ENCODE measurements at places on chromosomes 11 and 22.
A peak's percentile ranks its signal among the peaks of the same experiment; 100 is the strongest.

GRCh38 chr11:103358251-103358650 is 249.0 kb downstream of the DYNC2H1 start:
- no peak for DNase-seq

DNA sequence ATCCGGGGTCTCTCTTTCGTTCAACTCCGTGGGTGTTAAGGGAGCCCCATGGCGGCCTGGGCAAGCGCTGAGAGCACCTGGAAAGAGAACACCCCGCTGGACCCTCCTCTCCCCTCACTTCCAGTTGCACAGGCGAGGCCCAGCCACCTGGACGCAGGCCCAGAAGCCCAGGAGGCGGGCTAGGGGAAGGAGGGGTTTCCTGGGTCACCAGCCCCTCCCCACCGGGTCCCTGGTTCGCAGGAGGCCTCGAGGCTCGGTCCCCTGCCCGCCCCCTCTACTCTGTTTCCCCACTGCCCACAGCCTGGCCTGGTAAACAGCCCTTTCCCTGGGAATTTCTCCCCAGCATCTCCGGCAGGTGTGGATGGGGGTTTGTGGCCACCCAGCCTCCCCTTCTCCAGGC is 8.5 kb upstream of the NFAM1 start:
- no peak for DNase-seq

DNA sequence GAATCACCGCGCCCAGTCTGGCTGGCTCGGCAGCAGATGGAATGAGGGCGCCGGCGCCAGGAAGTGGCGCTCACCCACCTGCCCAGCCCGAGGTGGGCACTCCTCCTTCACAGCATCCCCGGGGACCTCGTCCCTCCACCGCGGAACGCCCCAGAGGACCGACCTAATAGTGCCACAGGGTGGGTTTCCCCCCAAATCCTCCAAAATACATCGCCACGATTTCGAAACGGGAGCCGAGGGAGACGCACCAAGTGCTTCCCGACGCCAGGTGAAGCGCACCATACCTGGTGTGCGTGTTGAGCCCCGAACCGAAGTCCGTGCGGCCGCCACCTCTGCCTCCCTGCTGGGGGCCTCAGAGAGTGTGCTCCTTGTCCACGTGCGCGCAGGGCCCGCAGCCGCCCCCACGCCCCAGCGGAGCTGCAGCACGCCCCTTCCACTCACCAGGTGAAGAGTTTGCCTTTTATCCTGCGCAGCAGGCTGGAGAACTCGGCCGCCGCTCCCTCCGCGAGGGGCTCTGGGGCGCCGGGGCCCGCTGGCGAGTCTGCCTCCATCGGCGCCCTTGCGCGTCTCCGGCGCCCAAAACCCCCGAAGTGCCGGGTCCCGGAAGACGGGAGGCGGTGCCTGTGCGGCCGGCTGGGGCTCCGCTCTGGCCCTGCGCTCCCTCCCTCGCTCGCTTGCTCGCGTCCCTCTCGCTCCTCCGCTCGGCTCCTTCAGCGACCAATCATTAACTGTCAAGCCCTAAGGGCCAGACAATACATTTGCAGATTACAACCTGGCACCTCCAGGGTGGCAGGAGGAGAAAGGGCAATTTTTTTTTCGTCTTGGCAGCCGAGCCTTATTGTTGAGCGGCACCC is at the start of gene SLC35F2:
SLC35F2 (minus strand) TSS at position 571 of the 854 bp plus-strand sequence; CDS start at position 551, 20 bp downstream.
- peak; percentile 88 for DNase-seq

- no peak for DNase-seq
These were observed 607.0 kb upstream of the KIRREL3 start for GRCh38 chr11:127607487-127608085.

DNA sequence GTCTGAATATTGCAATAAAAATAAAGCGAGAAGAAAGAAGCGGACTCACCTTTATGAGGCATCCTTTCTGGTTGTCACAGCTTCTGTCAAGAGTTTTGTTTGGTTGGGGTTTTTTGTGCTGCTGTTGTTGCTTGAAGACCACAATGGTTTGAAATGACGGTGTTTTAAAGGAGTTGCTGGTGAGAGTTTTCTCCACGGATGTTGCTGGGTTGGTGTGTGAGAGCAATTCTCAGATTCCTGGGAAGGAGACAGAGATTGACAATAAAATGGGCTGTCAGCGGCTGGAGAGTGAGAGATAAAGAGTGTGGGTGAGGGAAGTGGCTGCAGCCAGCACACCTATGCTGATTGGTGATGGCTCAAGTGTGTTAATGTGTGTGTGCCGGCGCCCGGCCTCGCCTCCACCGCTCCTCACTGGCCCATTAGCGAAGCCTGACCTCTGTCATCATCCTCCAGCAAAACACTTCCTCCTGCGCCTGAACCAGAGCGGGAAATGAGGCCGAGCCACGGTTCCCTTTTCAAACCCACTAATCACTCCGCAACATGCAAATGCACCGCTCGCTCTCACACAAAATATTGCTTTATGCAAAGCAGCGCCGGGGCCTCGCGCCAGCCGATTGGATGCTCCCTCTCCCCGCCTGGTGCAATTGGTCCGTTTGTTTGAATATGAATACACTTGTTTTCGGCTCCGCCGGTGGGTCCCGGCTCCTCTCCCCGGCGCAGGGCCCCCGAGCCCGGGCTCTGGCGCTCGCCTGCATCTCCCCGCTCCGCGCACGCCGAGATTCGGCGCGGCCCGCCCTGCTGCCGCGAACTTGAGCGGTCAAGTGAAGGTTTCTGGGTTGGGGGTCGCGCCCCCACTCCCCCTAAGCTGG is at the start of gene PAX6:
PAX6 (minus strand) TSS at position 544 of the 869 bp plus-strand sequence. CDS start 4,911 bp downstream, outside the sequence.
- peak; percentile 85 for DNase-seq

DNA sequence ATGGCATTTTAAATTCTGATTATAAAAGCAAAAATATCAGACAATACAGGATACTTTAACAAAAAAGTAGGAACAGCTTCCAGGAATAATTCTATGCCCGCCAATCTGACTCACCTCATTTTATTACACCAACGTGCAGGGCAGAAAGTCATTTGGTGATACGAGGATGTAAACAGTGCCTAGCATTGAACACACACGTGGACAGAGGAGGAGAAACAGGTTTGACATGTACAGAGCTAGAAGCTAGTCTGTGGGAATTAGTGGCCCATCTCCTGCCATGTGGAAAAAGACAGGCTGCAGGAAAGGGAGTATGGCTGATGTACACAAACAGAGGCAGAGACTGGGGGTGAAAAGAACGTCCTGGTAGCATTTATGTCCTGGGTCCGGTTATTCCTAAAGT is 9.0 kb upstream of the SPINDOC start:
- no peak for DNase-seq

DNA sequence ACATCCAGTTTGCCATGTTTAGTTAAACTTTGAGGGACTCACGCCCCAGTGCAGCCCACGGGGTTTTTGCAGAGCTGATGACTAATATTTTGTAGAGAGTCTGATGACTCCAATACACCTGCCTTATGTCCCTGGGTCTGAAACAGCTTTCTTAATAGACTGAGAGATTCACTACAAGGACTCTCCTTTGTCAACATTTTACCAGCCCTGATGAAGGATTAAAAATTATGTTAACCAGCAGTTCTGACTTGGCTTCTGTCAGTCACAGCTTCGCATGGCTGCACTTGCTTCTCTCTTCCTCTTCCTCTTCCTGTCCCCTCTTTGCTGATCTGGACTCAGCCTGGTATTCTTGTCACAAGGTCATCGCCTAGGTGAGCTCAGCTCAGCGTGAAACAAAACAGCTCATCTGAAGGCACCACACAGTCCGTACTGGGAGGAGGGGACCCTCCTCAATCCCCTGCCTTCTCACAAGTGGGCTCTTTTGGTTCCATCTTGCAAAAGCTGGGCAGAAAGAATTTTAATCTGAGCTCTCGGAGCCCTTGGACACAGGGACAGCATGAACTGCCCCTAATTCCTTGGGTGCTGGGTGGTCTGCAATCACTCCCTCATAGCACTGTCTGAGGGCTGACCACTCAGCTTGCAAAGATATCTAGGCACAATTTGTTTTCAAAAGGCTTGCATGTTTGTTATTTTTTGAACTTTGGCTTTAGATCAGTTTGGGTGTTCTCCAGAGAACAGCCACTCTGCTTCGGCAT is 38.1 kb upstream of the POU2AF1 start:
- peak; percentile 42 for DNase-seq

- DNase-seq: no peak
These were observed 47.4 kb upstream of the SEPTIN5 start for GRCh38 chr22:19666673-19667593.

DNA sequence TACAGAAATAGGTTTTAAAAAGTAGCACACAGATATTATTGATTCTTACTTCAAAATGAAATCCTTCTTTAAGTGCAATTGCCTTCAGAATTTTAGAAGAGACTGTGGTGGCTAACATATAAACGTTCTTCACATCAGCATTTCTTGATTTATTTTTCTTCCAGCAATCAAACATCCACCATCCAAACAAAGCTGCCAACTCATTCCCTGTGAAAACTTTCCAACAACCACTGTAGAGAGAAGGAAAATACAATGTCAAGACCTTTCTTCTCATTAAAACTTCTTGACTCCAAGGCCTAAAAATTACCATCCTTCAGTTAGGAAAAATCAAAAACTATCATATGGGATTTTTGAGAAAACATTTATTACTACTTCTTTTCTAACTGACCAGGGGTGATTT is 34.0 kb upstream of the P4HA3 start:
- no peak for DNase-seq

DNA sequence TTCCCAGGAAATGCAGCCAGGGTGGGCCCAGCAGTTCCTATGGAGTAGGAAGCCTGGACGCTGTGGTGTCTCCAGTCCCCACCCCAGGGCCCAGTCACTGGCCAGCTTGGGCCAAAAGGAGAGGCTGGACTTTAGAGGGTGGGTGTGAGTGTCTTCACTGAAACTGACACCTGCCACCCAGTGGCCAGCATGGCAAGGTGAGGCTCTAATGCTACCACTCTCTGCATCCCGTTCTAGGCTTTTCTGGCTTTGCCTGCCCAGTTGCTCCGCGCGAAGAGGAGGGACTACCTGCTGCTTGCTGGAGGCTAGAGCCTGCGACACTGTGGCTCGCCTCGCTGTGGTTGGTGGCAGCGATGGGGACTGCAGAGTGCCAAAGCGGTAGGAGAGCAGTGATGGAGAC is 35.4 kb downstream of the C22orf42 start:
- no peak for DNase-seq

DNA sequence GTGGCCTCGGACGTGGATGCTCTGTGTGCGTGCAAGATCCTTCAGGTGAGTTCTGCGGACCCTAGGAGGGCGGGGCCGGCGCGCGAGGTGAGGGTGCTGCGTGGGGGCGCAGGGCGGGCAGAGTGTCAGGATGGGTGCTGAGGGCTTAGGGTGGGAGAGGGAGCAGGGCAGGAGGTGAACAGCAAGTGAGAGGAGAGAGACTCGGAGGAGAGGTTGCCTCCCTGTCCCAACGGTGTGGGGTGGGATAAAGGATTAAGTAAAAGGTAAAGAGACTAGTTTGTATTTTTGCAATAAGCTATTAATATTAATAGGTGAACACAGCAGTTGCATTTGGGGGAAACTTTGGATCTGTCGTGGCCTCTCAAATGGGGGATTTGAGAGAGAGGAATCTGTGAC is 451 bp downstream of the CDC45 start:
- no peak for DNase-seq

DNA sequence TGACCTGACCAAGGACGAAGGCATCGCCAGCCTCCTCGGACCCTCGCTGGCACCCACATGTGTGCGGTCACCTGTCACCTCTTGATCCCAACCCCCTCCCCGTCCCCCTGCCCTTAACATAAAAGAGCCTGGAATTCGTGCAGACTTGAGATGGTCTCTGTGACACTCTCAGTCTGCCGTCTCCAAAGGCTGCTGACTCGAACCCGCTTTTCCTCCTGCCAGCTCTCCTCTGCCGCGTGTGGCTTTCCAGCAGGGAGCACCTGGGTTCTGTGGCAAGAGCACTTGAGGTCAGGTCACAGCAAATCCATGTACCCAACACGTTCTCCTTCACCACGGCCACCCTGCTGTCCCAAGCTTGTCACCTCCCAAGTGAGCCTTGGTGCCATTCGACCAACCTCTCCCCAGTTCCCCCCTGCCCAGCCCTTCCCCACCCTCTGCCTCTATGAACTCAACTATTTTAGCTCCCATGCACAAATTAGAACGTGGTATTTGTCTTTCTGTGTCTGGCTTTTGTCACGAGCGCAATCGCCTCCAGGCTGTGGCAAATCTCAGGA is 207.6 kb downstream of the BRD1 start:
- DNase-seq: no peak

DNA sequence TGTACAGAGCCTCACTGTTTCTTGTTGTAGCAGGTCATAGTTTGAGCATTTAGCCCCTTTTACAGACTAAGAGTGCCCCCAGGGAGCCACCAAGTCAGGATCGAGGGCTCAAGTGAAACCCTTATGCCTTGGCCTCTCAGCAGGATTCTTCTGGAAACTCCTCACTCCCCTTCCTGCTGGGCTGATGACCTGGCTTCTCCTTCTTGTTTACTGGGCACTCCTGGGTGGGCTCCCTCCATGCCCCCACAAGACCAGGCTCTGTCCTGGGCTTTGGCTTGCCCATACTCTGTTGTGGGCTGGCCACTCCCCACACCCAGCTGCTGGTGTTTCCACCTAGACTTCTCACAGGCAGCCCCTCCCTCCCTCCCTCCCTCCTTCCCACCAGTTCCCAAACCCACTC is 69.6 kb downstream of the MED15 start:
- DNase-seq: no peak

DNA sequence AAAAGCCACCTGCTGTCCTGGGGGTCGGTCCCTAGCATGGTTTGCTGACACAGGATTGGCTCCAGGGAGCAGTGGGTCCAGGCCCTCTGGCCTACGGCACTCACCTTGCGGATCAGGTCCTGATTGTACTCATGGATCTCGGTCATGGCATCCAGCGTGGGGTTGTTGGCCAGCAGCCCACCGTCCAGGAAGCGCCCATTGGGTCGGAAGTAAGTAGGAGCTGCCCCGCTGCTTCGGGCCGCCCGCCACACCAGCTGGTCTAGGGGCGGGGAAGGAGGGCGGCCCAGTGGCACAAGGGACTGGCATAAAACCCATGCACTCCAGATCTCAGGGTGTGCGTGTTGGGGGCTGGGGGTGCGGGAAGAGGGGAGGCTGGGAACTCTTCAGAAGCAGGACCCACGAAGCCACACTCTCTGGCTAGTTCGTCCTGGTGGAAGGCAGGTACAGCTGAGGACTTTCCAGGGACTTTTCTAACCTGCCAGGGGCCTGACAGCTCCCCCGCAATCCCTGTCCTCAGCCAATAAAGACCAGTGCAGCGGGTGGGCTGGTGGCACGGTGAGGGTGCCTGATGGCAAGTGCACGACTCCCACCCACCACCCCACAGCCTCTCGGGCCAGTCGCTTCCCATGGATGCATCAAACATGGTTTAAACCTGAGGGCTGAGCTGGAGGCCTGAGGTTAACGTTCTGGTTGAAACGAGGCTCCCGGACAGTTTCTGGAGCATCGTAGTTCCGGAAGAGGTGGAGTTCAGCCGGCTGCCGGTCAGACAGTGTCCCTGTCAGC is 5.1 kb upstream of the BAIAP2L2 start:
- no peak for DNase-seq

DNA sequence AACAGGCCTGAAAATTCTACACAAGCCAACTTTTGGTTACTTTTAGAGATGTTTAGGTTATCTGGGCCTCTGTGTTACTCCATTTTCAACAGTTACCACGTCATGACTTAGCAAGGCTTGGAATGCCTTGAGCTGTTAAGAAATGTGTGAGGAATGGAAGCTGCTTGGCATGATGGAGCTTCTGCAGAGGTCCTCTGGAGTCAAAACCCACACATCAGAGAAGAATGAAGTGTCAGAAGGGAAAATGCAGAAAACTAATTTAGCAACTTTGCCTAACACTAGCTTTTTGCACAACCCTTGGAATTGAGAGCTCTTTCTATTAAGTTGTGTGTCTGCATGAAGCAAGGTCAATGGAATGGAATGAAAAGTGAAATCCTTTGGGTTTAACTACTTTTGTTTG is 27.4 kb downstream of the FAT3 start:
- DNase-seq: no peak

GRCh38 chr11:34411791-34412190 is 26.9 kb upstream of the CAT start:
- no peak for DNase-seq

All from GM20000 (cell line).